Activated naive CD4-positive, alpha-beta T cell (primary cell): ENCODE measurements at places on chromosomes 3 and 15.

DNA sequence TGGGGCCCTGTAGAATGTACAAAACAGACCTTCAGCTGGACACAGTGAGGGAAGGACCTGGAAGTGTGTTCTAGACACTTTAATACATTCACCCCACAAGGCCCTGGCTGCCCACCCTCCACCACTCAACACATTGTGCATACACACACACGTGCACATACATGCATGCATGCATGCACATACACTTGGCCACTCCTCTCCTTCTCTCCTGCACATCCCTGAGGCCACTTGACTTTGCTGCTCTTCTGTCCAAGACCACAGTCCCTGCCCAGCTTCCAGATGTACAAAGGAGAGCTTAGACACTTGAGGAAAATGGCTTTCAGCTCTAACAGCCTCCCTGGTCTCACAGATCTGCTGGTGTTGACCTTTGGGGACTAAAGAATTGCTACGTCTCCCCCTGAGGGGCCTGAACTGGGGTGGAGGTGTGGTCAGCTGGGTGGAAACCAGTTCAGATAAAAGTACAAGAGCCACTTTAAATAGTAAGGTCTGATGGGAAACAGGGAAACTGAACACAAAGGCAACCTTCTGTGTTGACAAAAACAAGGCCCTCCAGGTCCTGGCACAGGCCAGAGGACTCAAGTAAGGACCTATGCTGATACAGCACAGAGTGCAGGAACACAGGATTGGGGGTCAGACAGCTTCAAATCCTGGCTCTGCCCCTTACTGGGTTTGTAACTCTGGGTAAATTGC is 24.8 kb upstream of the NOX5 start:
- no peak for DNase-seq

- no peak for DNase-seq
Measured at GRCh38 chr3:55935241-55935640, 448.1 kb upstream of the WNT5A start.

DNA sequence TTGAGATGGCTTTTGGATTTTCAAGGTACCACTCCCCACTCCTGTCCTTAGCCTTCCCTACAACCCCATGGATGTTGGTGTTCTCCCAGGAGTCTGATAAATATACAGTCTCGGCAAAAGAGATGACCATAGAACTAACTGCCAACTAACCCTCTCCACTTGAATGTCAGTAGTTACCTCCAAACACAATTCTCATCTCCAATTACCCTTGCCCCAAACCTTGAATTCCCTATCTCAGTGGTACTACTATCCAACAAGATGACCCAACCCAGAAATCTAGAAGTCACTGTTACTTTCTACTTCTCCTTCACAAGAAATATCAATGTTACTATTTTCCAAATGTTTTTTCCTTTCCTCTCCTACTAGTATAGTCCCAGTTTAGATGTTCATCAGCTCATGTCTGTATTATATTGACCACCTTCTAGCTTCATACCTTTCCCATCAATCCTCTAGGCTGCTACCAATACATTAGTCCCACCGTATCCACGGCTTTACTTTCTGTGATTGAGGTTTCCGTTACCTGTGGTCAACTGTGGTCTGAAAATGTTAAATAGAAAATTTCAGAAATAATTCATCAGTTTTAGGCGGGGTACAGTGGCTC is 38.1 kb downstream of the PIGB start:
- DNase-seq: no peak

- no peak for DNase-seq
Measured at GRCh38 chr3:29441422-29441821, 160.6 kb downstream of the RBMS3 start.

DNA sequence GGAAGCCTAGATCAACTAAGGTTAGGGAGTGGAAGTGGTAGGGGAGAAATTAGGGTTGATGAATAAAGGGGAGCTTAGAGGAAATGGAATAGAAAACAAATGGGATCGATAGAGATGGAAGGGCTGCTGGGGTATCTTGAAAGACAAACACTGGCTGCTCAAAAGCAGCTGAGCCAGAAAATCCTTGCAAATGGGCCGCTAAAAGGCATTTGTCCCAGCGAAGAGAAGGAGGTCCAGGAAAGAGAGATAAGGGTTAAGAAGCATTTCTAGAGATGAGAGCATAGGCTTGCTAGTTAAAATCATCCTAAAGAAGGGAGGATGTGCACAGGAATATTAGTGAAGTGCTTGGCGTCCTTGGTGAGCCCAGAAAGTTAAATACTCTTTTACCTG is 258.0 kb upstream of the CBLB start:
- no peak for DNase-seq

DNA sequence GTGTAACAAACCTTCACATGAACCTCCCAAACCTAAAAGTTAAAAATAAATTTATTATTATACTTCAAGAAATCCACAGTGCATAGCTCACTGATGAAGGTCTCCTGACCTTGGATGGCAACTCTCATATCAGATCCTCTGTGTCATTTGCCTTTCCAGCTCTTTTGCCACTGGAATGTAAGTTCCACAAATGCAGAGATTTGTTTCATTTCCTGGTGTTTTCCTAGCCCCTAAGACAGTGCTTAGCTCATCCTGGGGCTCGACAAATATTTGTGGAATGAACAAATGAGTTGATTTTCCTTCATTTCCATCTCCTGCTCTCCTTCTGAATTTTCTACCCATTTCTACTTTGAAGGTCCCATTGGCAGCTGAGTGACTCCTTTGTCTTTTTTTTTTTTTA is 56.0 kb downstream of the FRMD4B start:
- DNase-seq: no peak

DNA sequence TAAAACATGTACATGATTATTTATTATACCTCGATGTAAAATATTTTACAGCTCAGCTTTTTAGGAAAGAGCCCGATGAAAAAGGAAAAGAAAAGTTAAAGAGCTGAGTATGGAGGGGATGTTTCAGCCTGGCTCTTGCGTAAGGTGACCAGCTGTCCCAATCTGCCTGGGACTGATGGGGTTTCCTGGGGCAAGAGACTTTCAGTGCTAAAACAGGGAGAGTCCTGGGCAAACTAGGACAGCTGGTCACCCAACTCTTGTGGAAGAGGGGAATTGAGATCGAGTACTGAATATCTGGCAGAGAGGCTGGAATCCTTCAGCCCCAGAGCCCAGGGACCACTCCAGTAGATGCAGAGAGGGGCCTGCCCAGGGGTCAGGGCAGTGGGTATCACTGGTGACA is 21.0 kb downstream of the DUOX2 start:
- no peak for DNase-seq

GRCh38 chr15:39416258-39416657 is 164.6 kb upstream of the THBS1 start:
- no peak for DNase-seq

DNA sequence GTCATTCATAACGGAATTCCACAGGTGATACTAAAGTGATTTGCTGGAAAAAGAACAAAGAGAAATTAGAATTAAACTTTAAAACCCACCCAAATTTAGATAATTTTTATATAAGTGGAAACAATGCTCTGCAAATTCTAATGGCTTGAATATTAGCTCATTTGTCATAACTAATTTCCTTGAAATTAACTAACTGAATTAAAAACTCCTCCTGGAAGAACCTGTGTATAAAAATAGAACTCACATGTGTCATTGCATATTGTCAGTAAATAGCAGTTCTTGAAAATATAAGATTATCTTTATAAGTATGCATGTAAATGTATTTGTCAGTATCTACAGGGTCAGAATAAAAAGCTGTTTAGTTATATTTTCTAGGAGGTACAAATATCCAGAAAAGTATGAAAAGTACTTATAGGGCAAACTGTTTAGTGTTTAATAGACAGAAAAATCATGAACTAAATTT is 16.3 kb downstream of the ZIC1 start:
- no peak for DNase-seq

GRCh38 chr3:123371859-123372685 is 76.8 kb downstream of the ADCY5 start:
- DNase-seq: no peak

GRCh38 chr15:60221356-60221755 is 176.4 kb downstream of the ANXA2 start:
- DNase-seq: no peak

- DNase-seq: no peak
Measured at GRCh38 chr3:12444582-12445471, 39.5 kb upstream of the TSEN2 start.

DNA sequence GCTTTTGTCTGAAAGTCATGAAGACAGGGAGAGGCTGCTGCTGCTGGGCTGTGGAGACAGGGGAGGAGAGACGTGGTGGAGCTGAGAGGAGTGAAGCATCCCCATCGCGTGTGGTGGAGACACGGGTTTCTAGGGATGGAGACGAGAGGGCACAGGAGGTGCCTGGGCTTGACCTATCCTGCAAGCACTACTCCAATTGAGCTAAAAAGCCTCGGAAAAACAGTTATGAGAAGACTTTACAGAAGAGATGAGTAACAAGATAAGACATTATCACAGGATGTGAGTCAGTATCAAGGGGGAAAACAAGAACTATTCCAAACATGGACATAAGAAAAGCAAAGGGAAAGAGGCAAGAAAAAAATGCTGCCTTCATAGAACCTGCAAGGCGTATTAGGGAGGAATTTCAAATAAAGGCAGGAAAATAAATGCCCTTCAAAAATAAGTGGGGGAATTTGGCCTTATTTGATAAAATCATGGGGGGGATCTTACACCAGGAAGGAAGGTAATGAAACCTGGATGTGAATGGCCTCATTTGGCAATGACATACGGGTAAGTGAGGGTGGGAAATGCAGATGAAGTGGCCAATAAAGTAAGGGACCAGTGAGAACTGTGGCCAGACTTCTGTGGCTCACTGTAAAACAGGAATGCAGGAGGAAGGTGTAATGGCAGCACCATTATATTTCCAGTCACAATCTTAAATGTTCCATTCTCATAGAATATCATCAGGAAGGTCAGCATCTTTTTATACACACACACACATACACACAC is 97.9 kb downstream of the PLD1 start:
- DNase-seq: no peak
